ENCODE measurements at places on chromosomes 1 and 21.

- DNase-seq, result no peak
These were observed 4.0 kb downstream of the DIRAS3 start for GRCh38 chr1:68046423-68046822.

DNA sequence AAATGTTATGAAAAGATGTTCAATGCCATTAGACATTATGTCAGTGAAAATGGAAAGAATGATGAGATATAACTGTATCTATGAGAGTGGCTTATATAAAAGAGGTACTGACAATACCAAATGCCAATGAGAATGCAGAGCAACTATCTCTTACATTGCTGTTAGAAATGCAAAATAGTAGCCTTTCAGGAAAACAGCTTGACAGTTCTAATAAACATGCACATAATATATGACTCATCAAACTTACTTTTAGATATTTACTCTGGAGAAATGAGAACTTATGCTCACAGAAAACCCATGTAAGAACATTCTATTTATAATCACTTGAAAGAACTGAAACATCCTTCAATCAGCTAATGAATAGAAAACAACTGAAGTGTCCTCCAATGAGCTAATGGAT, 996.7 kb upstream of the ADGRL4 start:
- no peak for DNase-seq

DNA sequence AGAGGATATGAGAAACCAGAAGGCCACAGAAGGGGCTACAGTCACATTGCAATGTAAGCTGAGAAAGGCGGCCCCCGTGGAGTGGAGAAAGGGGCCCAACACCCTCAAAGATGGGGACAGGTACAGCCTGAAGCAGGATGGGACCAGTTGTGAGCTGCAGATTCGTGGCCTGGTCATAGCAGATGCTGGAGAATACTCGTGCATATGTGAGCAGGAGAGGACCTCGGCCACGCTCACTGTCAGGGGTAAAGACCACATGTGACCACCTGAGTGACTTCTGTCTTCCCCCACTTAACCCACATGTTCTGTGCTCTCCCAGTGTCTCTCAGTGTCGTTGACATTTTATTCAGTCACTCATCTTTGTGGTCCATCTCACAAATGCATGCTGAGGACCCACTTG, 92.1 kb downstream of the OBSCN start:
- DNase-seq, result no peak

- DNase-seq, result no peak
These were observed 51.8 kb downstream of the KCNK1 start for GRCh38 chr1:233665575-233666270.

DNA sequence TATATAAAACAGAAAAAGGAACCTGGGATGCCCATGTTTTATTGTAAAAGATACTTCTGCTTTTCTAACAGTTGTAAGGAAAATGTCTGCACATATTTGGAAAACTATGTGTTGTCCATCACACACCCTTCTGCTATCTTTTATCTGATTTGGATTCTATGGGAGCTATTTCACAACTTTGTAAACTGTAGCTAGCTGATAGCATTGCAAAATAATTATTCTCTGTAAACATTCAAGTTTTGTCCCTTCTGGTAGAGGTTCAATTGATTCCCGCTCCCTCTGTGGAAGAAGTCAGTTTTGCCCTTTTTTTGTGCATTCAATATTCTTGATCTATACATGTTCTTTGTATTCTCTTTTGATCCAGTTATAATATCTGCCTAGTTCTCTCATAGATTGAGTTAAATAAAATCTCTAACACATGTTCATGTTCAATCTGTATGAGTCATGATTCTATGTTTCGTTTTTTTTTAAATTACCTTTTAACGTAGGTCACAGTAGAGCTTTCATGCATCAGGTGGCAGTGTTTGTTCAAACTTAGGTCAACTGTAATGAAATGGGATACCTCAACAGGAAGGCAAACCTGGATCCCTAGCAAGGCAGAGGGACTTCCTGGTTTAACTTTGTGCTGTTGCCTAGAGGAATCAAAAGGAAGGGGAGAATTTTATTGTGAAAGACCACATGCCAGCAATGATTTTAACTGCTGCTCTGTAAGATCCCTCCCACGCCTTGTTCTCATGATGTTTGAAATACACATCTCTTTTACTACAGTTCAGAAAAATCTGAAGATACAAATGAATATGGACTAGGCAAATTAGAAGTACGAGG, 26.0 kb upstream of the BCL9 start:
- no peak for DNase-seq

- no peak for DNase-seq
These were observed 82.3 kb downstream of the GPR89B start for GRCh38 chr1:148010527-148010926.

GRCh38 chr21:38816400-38816977, 10.8 kb downstream of the ETS2 start:
- DNase-seq, result no peak

DNA sequence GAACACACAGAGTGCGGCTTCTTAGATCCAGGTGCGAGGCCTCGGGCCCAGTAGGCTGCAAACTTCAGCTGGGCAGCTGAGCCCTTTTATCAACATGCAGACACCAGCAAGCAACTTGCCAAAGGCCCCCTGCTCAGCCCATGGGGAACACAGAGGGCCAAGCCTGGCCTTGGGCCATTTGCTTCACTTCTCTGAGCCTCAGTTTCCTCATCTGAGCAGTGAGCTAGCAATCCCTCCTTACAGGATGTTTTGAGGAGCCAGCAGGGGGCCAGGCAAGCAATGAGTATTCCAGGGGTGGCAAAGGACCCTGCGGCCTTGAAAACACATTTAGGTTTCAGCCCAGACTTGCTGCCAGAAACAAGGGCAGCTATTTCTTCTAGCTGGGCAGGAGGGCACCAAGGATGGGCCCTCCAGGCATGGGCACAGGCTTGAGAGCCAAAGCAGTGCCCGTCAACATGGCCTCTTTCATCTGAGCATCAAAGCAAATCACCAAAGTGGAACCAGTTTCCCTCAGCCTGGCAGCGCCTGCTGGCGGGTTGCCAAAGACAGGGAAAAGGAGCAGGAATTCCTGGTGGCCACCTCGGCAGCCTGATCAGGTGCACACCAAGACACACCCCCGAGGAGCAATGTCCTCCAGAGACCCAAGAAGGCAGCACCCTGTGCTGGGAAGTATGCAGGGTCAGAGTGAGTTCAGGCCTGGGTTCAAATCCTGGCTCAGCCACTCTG, 1.4 kb downstream of the MATN1 start:
- DNase-seq, result no peak

- DNase-seq, result no peak
These were observed 233.0 kb upstream of the CACYBP start for GRCh38 chr1:174766727-174767126.

DNA sequence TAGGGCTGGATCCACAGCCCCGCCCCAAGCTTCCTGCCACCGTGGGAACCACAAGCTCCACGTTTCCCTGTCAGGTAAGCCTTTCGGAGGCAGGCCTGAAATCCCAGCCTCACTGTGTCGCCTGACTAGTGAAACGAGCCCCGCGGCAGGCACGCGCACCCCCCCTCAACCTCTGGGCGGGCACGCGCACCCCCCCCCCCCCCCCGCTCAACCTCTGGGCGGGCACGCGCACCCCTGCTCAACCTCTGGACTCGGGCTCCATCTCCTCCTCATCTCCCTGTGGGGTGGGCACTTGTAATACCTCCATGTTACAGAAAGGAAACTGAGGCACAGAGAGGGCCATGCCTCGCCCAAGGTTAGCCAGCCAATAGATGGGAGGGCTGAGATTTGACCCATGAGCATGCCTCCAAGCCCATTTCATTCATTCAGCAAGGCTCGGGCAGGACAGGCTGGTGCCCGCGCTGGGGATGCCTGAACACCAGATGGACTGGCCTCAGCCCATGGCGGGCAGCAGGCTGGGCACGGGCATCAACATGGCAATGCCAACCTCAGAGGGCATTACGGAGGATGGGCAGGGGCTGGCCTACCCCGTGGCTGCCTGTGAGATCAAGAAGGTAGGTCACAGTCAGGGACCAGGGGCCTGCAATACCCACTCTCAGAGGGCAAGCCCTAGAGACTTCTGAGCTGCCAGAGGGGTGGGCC, 4.7 kb downstream of the CFAP410 start:
- DNase-seq, result no peak

DNA sequence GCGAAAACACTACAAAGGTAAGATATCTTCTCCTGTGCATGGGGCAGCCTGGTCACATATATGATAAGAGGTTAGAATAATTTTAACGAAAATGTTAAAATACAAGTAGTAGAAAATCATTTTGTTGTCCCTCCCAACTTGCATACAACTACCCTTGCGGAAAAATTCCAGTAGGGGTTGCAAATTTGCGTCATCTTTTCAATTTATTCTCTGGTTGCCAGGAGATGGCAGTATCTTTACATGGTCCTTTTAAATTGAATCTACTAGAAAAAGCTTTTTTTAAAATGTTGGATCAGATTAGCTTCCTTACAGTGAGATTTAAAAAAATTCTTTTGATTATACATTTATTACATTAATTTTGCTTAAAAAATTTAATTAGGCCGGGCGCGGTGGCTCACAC, 10.9 kb downstream of the S100PBP start:
- no peak for DNase-seq

DNA sequence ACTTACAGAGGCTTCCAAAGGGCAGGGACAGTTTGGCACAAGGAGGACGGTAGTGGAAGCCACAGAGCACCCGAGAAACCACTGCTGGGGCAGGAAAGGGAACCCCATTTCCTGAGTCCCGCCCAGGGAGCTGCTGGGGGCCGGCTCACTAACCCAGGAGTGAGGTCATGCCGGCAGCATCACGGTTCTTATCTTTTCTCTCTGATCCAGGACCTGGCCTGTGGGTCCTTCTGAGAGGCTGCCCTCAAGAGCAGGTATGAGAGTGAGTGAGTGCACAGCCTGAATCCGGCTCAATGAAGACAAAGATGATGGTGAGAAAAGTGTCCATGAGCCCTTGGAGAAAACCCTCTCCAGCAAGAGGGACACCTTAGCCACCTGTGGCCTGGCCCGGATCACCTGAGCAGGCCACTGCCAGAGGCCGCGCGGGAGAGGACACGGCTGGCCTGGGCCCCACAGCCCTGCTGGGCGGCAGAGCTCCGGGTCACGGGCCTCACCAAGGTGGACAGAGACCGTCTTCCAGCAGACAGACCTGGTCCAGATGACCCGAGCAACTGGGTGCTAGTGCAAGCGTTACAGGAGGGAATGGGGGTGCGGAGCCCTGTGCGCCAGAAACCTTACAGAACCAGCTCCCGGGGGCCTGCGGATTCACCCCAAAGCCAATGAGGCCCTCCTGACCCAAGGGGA, 94.9 kb downstream of the RIPK4 start:
- DNase-seq, result no peak

- DNase-seq, result no peak
These were observed 1.9 kb downstream of the PLEKHA6 start for GRCh38 chr1:204357551-204358490.

GRCh38 chr1:208919371-208919770, 664.1 kb upstream of the CAMK1G start:
- DNase-seq, result no peak

GRCh38 chr1:184895086-184895485, 79.2 kb downstream of the NIBAN1 start:
- DNase-seq, result no peak

DNA sequence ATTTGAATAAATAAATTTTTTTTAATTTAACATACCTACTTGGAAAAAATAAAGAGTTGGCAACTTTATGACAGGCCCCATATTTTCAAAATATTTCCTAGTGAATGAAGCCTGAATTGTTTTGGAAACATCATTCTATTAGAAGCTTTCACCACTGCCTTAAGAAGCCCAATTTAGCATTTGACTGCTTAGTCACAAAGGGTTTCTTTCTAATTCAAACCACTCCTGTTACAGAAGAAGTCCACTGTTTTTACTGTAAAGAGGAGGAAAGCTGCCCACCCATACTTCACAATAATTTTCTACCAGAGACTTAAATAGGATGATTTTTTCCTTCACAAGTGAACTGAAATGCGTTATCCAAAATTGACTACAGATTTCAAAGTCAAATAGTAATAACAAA, 534.6 kb upstream of the PTBP2 start:
- no peak for DNase-seq

DNA sequence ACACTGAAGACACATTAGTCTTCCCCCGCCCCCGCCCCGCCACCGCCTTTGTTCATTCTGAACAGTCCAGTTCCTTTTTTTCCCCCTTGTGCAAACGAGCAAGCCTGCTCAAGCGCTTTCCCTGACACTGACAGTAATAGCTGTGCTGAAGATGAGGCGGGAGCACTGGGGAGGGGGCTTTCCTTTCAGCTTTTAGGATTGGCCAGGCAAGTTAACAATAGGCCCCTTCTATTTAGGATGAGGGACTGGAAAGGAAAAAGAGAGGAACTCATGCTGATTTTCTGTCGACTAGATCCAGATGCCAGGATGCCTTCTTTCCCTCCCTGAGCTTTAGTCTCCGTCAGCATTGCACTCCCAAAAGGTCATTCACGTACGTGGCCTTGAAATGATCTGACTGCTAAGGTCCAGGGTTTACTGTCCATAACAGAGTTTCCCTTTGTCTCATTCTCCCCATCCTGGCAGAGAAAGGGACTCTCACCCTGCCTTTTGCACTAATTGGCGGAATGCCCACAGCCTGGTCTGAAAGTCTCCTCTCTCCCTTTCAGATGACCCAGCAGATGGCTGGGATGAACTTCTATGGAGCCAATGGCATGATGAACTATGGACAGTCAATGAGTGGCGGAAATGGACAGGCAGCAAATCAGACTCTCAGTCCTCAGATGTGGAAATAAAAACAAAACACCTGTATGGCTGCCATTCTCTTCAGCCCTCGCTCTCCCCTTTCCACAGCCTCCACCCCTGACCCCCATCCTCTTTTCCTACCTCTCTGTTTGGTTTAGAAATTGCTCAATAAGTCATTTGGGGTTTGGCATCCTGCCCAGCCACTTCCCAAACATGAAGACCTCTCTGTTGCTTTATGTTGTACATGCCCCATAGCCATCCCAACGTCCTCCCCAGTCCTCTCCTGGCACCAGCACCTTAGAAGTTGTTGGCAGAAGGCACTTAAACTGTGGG, 28.6 kb upstream of the ZFP69B start:
- no peak for DNase-seq

GRCh38 chr1:13583966-13584791, 547 bp downstream of the PDPN start:
- no peak for DNase-seq

DNA sequence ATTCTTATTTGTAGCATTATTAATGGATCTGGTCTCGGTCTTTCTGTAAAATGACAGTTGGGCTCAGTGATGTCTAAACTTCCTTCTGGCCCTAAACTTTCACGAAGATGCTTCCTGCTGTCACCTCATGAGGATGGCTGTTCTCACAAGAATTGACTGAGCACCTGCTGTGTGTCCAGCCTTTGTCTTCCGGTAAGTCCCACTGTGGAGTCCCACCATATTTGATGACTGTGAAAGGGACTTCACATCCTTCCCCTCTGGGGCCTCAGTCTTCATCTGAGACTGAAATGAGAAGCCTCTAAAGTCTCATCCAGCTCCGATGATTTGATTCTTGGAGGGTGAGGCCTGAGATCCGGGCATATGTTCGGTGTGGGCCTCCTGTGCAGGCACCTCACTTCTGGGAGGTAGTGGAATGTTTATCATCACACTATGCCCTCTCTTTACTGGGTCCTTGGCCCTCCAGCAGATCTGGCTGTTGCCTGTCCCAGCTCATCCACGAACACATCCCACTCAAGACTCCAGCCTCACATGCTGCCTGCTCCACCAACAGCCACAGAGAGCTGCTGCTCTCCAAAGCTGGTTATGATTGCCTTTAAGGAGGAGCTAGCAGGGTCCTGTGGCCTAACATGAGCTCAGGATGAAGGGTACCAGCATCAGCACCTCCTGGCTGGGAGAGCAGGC, 95.8 kb downstream of the KCNN3 start:
- DNase-seq, result no peak

- DNase-seq, result no peak
These were observed 23.1 kb downstream of the TNN start for GRCh38 chr1:175090780-175091179.

GRCh38 chr1:36890776-36891175, 143.5 kb downstream of the GRIK3 start:
- no peak for DNase-seq

All from effector CD8-positive, alpha-beta T cell (primary cell).